NCI-H226 (cell line): ENCODE measurements at places on chromosomes 12 and 14.
A peak's percentile ranks its signal among the peaks of the same experiment; 100 is the strongest.

DNA sequence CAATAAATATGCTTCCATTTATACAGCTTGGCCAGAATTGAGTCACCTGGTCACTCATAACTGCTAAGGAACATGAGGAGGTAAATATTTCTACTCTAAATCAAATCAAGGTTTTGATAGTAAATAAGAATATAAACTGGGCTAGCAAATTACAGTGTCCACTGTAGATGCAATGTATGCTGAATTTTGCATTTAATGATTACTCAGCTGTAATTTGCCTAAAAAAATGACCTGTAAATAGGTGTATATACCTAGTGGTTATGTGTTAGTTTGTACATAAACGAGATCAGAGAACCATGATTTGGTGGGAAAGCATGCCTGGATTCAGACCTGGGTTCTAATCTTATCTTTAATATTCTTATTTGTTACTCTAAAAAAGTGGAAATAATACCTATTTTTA lies 76.6 kb upstream of the CNTN1 start:
- no peak for DNase-seq

- peak; percentile 83 for DNase-seq
Measured at GRCh38 chr14:71290960-71291466, 383.8 kb downstream of the PCNX1 start.

GRCh38 chr12:1262011-1262410 lies 271.0 kb downstream of the ERC1 start:
- DNase-seq = no peak

- DNase-seq = no peak
Measured at GRCh38 chr14:74392616-74393570, 33.1 kb downstream of the SYNDIG1L start.

DNA sequence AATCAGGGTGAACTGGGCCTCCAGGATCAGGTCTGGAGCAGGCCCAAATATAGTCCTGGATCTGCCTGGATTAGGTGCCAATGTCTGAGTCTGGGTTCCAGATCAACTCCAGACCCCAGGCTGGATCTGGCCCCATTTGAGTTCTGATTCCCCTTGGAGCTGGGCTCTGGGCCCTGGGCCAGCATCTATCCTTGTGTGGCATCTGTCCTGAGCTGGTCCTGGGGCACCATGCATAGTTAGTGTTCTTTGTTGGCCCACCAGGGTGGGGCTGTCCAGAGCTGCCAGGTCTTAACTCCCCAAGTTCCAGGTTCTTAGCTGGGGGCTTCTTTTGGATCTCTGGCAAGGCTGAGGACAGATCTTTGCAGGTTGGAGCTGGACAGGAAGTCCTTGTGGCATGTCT lies 11.0 kb upstream of the ZNF385A start:
- no peak for DNase-seq

DNA sequence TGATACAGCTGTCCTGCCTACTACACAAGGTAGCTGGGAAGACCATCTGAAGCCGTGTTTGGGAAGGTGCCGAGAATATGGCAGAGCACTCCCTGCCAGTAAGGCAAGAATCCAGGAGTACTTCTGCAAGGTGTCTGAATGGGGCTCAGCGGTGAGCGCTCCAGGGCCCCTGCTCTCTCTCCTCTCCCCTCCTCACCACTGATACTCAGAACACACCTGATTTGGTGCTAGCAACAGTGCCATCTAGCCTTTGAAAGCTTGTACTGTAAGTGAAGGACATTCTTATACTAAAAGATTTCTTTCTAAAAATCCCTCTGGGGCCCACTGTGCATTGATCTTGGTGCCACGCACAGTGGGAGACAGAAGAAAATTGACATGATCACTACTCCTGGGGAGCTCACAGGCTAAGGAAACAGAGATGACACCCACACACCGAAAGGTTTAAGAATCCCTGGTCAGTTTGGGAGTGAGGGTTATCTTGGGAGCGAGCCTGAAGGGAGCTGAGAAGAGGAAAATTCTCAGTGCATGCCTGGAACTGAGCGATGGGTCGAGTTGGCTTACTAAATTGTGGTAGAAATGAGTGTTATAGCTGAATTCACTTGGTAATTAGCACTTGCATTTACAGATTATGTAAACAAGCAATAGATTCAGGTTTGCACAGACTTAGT lies 216.9 kb downstream of the NTF3 start:
- DNase-seq = no peak

DNA sequence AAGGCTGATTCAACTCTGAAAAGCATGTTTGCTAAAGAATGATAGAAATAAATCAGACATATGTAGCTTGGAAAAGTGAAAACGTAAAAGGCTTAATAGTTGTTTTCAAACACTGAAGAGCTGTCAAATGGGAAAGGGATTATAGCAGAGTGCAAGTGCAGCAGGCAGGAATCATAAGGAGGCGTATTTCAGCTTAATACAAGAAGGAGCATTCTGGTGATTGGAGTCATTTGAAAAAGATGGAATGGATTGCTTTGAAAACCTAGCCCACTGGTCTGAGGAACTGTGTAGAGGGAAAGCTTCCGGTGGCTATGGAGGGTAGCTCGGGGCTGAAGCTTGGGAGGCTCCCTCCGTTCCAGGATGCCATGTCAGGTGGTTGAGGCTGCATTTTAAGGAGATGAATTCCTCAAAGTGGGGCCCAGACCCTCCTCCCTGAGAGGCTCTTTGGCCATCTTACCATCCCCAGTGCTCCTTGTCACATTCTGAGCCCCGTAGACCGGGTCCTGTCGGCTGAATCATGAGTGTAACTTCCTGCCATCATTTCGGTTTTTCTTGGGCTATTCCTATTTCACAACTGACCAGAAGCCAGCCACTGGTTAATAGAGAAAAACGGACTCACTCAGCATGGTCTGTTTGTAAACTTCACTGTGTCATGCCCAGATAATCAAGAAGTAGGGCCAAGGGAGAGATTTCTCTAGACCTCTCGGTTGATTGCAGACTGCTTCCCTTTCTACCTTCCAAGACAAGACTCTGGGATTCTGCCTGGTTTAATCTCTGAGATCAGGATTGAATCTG lies 6.5 kb downstream of the WNT5B start:
- DNase-seq = no peak

DNA sequence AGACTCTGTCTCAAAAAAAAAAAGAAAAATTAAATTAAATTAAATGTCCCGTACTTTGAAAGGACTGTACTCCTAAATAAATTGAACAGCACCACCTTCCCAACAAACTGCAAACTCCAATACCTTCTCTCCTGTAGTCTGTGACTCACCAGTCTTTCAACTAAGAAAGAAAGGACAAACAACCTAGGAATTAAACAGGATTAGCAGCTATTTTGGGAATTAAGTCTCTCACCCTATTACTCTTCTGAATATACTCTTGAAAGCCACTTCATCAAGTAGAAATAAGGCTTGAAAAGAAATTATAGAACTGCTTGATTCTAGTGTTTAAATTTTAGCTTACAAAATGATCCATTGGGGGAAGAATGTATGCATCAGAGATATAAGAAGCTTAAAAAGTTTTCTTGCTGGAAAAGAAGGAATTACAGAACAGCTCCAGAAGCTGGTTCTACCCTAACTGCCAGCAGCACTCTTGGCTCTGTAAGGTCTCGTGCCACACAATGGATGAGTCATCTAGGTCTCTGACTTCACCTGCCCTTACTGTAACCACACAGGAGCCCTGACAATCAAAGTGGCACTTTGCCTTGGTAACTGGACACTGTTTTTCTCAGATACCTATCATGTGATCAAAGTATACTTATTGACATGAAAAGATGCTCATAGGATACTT lies 57.0 kb upstream of the CERS5 start:
- DNase-seq = peak; percentile 72

GRCh38 chr14:78153064-78153341 lies 17.2 kb upstream of the NRXN3 start:
- DNase-seq = no peak

- no peak for DNase-seq
Measured at GRCh38 chr12:87142342-87142741, 886.2 kb upstream of the MGAT4C start.

- no peak for DNase-seq
Measured at GRCh38 chr14:90301668-90302090, 30.1 kb downstream of the NRDE2 start.

DNA sequence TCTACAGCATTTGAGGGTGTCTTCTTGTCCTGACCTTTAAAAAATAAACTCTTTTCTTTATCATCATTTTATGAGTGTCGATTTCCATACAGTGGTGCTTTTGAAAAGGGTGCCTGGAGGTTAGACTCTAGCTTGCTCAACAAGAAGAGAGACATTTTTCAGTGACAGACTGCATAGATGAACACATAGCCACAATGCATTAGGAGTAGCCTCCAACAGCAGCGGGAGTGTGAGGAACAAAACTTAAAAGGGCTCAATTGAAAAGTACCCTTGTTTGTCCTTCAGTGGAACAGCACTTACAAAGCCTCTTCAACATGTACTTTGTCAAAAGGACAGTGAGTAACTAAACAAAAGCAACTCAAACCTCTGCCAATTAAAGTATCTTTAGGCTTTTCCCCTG lies 119.3 kb downstream of the SOX5 start:
- DNase-seq = no peak

DNA sequence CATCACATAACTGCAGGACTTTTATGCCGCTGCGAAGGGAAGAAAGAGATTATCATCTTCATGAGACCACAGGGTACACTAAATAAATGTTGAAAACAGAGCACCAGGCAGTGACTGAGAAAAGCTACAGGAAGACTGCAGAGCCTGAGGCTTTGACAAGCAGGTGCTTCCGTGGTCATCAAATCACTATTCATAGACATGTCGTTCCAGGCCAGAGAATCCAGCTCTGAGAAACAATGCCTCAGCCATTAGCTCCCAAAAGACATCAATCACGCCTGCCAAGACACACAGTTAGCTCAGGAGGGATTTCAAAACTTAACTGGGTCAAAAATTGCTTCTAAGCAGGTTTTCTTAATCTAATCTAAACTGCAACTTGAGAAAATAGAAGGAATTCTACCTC lies 47.2 kb upstream of the GARIN6 start:
- DNase-seq = peak; percentile 48

- peak; percentile 32 for DNase-seq
Measured at GRCh38 chr12:95326445-95326844, 108.8 kb downstream of the VEZT start.

DNA sequence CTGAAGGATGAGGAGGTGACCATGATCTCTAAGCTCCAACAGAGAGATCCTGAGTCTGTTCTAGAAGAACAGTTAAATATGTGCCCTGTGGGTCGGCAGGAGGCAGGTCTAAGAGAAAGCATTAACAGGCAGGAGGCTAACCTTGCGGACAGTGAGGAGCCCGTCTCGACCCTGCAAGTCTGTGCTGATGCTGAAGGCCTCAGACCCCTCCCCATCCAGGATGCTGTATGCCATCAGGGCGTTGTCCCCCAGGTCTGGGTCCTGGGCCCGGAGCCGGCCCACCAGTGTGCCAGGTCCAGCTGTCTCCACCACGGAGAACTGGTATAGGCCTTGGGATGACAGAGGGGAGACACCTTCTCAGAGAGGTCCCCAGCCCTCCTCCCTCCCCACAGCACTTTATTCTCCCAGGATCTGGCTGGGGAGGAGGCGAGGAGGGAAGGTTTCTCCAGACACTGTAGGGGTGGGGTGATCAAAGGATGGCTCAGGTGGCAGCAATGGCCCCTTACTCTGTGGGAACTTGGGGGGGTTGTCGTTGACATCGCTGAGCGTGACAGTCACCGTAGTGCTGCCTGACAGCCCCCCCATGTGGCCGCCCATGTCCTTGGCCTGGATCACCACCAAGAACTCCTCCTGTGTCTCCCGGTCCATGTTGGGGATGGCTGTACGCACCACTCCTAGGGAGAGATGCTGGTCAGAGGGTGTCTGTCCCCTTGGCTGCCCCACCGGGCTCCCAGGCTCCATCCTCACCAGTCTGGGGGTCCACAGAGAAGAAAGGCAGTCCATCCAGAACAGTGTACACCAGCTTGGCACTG lies 3.1 kb downstream of the CDH24 start:
- no peak for DNase-seq

DNA sequence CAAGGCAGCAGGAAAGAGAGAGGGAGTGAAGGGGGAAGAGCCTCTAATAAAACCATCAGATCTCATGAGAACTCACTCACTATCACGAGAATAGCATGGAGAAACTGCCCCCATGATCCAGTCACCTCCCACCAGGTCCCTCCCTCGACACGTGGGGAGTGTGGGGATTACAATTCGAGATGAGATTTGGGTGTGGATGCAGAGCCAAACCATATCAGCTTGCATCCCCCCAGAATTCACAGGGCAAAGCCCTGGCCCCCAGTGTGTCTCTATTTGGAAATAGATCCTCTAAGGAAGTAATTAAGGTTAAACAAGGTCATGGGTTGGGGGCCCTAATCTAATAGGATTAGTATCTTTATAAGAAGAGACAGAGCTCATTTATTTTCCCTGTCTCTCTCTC lies 56.1 kb upstream of the TCL1A start:
- DNase-seq = no peak
